Adipocyte (in vitro differentiated cells): ENCODE measurements at places on chromosomes 1 and 21.

GRCh38 chr1:248816042-248816851, 9.5 kb downstream of the SH3BP5L start:
- DNase-seq, result no peak

GRCh38 chr1:94602802-94603625, 61.5 kb upstream of the F3 start:
- no peak for DNase-seq

DNA sequence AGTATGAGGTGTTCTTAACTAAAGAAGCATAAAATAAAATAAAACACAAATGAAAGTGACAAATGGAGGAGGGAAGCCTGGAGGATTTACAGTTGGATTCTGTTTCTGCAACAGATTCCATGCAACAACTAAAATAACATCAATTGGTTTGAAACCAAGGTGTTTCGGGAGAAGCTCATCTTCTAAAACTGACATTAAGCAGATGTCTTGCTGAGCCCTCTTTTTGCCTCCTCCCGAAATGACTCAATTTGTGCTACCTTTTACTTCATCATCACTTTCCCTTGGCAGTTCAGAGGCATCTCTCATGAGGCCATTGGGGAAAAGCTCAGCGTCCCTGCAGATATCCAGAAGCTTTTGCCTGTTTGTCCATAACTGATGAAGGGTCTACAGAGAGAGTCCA, 121.6 kb upstream of the ADAR start:
- DNase-seq, result no peak

GRCh38 chr1:43982808-43983207, 3.8 kb downstream of the B4GALT2 start:
- no peak for DNase-seq

- DNase-seq, result no peak
Observed at GRCh38 chr1:217253351-217253750, 377.5 kb downstream of the GPATCH2 start.

- peak; percentile 38 for DNase-seq
Observed at GRCh38 chr1:235060607-235061470, 67.8 kb downstream of the TOMM20 start.

DNA sequence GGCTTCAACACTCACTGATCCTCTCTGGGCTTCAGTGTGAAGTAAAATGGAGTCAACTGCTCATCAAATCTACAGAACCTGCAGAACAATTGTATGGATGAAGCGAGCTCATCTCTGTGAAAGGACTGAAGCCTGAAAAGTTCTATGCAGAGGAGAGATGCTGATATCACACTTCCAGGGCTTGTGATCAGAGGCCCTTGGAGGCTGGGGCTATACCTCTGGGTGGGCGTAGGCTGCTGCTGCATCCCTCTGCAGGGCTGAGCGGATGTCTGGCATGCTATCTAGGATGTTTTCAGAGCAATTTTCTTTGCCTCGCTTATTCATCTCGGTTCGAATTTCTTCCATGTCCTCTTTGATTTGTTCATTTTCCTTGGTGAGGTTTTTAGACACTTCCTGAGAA, 17.6 kb downstream of the OLFML2B start:
- no peak for DNase-seq

GRCh38 chr21:32189688-32190483, 89.0 kb downstream of the MIS18A start:
- no peak for DNase-seq

- DNase-seq, result no peak
Observed at GRCh38 chr1:26959722-26960624, at the start of gene KDF1. Gene KDF1, minus strand, starts transcription at chr1:26960468. Its CDS starts 8,088 bp downstream, at chr1:26952380.

DNA sequence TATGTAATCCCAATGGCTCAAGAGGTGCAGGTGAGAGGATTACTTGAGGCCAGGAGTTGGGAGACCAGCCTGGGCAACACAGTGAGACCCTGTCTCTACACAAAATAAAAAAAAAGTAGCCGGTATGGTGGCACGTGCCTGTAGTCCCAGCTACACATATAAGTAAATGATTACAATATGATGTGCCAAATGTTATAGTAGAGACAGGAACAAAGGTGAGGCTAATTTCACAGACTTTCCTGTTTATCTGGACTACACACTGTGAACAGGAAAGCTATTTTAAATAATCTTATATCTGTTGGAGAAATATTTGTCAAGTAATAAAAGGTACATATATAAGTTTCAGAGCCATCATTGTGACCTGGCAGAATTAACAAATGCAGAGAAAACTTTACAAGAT, 77.7 kb downstream of the UROD start:
- DNase-seq, result no peak

GRCh38 chr21:39047046-39047445, 136.2 kb downstream of the PSMG1 start:
- DNase-seq, result no peak

DNA sequence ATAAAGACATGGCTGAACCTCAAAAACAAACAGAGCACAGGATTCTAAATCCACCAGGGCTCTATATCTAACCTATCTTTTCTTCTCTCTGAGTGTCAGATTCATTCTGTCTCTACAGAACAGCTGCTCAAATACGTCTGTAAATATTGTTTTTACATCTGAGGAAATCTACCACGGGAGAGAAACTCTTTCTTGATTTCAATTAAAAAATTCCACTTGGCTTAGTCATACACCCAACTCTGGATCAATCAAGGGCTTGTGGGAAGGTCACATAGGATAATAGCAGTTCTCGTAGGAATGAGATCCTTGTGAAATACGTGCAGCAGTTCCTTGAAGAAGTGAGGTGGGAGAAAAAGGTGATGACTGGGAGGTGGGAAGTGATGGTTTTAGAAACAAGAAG, 1355.7 kb upstream of the ADGRL2 start:
- DNase-seq, result peak; percentile 18

- no peak for DNase-seq
Observed at GRCh38 chr1:21592086-21592865, 76.9 kb downstream of the RAP1GAP start.

- DNase-seq, result no peak
Observed at GRCh38 chr21:29797155-29797554, 142.6 kb downstream of the GRIK1 start.

- no peak for DNase-seq
Observed at GRCh38 chr1:177568622-177569021, 397.9 kb downstream of the BRINP2 start.

GRCh38 chr1:29209173-29209572, 21.6 kb downstream of the MECR start:
- peak; percentile 28 for DNase-seq
